ENCODE measurements at places on chromosomes 5 and 9.

DNA sequence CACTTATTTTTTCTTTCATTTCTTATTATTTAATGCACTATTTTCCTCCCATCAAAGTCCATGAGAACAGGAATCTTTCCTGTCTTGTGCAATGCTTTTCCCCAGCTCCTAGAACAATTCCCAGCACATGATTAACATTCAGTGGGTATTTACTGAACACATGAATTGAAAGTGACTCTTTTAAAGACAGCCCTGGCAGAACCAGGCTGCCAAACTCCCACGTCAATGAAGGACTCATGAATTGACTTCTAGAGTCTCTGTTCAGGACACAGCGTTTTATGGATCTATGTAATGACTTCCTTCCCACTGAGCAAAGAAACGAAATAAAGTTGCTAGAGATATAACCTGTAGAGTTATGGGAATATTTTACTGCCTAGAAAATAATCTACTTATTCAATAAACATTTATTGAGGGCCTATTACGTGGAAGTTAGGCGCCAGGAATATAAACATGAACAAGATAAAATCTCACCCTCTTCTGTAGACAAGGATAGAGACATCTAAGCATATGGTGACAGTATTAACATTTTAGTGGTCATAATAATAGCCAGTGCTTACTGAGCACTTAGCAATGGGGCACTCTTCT, 485.9 kb upstream of the KLF4 start:
- DNase-seq, result no peak

- DNase-seq, result no peak
Observed at GRCh38 chr5:126503602-126504104, 80.4 kb downstream of the GRAMD2B start.

- DNase-seq, result no peak
Observed at GRCh38 chr9:95229230-95229915, 88.1 kb downstream of the FANCC start.

- DNase-seq, result no peak
Observed at GRCh38 chr9:98962861-98963260, 19.2 kb downstream of the COL15A1 start.

GRCh38 chr9:89661956-89662717, 57.3 kb downstream of the GADD45G start:
- peak; percentile 39 for DNase-seq

DNA sequence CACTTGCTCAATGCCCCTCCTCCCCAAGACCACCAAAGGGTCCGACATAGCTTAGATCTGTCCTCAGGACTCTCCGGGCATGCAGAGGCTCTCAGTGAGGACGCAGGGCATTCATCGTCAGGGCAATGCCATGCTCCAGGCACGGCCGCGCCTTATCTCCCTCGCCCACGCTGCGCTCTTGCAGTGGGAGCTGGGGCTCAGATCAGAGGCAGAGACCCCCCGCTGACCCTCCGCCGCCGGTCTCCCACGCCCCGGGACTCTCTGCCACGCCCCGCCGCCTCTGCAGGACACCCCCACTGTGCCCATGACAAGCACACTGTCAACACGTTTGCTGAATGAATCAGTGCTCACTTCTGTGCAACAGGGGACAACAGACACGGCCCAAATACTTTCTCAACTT, 140.7 kb downstream of the ADAMTS2 start:
- no peak for DNase-seq

DNA sequence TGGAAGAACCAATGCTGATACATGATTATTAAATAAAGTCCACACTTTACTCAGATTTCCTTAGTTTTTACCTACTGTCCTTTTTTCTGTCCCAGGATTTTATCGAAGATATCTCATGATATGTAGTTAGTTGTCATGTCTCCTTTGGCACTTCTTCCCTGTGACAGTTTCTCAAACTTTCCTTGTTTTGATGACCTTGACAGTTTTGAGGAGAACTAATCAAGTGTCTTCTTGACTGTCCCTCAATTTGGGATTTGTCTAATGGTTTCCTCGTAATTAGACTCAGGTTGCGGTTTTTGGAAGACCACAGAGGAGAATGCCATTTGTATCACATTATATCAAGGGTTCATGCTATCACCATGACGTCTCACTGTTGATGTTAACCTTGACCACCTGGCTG, 483.1 kb upstream of the ZNF608 start:
- DNase-seq, result no peak

DNA sequence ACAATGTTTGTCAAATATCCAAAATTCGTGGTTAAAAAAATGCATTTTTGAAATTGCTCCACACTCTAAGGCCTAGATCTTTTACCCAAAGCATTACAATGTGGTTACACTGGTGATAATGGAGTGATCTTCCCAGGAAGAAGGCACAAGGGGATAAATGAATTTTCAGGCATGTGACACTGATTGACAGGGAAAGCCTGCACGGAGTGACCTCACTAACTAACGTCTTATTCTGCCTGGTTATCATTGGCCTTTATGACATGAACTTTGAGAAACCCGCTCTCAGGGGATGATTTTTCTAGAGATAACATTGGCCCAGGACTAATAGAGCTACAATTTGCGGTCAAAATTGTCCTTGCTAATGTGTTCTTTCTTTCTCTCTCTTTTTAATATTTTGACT, 137.6 kb downstream of the PRKACG start:
- DNase-seq, result no peak

DNA sequence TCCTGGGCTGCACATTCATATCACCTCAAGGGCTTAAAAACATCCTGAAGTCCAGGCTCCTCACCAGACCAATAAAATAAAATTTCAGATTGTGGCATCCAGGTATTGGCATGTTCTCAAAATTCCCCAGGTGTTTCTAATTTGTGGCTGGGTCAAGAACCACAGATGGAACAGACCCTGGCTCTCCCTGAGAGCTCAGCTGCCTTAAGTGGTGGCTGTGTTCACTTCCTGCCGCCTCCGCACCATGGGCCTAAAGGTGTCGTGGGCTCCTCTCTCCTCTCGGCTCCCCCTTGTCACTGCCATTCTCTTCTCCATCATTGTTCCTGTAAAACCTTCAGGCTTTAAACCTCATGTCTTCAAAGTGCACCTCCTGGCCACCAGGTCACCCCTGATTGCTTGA, 17.8 kb upstream of the CCNJL start:
- DNase-seq, result no peak

DNA sequence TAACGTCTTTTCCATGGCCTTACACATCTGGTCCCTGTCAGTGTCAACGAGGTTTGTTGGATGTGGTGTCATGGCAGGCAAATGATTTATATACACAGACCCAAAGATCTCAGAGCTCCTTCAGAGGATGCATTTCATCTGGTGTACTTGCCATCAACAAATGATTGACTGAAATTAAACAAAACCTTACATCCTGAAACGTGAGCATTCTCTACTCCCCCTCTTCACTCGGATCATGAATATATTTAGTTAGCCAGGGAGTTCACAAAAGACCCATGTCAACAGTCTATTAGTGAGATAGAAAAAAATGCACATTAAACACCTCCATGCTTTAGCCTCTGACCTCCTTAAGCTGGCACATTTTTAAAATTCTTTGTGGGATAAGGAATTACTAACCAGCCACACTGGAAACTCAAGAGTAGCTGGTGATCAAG, 215.6 kb downstream of the EFNA5 start:
- DNase-seq, result peak; percentile 37
